ENCODE measurements at places on chromosomes 5 and 9.

DNA sequence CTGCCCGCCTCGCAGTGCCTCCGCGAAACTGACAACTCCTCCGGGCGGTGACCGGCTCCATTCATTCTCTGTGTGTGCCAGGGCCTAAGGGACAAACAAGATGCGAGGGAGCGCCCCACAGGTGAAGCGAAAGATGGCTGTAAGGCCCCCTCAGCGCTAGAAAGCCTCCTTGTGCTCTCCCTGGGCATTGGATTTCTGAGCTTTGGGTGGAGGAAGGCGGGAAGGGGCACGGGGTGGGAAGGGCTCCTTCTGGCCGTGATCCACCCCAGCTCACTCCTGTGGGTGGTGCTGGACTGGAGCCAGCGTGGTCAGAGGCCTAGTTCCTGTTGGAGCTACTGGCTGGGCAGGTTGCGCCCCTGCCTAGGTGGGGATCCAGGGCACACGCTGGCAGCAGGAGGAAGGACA is 943 bp downstream of the GALNT12 start:
- no peak for DNase-seq

GRCh38 chr9:137492464-137493363 is 33.6 kb upstream of the NSMF start:
- DNase-seq: no peak

DNA sequence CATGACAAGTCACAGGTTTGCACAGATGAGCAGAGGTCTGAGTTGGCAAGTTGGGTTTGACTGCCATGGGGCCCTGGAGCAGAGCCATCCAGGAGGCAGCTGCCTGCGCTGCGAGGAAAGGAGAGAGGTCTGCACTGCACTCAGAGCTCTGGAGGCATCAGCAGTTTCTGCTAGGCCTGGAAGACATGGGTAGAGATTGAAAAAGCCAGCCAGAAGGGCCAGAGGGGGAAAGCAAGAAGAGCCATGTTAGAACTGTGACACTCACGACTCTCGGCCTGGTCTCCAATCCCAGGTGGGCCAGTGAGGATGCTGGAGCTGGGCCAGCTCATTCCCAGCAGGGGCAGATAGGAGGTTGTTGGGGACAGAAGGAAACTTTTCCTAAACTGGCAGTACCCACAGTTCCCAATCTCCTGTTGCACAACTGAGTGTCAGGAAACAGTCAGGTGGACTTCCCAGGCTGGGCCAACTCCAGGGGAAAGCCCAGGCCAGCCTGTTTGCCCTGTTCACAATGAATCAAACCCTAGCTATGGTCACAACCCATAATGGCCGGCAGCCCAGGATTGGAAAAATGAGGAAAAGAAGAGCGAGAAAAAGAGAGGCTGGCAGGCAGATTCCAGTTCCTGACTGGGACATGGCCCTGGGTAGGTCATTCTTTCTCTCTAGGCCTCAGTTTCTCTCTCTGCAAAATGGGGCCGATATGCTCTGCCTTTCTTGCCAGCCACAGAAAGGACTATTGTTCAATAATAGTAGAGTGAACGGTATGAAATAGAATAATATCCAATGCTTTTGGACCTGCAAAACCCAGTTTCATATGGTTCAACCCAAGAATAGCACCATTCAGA is 7.8 kb upstream of the ORM1 start:
- no peak for DNase-seq

DNA sequence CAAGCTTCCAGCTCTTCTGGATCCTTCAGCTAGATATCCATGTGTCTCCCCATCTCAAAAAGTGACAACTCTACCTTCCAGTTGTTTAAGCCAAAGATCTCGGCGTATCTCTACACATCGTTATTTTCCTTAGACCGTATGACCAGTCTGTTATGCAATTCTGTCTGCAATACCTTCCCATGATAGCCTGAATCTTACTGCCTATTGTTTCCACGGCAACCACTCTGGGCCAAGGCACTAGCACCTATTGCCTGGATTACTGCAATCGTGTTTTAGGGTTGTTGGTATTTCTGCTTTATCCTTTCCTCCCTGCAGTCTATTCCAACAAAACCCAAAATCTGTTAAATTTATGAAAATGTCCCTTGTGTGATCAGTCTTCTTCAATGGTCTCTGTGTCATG is 448.4 kb downstream of the MTRR start:
- no peak for DNase-seq

DNA sequence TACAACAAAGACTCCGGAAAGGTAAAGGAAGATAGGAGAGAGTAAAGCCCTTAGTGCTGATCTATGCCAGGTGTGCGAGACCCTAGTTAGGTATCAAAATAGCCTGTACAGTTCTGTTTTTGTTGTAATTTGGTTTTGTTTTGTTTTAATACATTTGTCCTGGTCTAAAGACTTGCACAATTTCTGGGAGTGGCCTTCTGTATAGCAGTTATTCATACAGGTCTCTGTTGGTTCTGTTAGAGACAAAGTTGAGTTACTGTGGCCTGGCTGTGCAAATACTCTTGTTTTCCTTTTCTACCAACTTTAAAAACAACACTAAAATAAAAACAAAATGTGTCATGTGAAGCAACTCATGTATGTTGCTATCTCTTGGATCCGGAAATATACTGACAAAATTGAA is 163.6 kb downstream of the COMMD10 start:
- DNase-seq: no peak

- DNase-seq: no peak
Observed at GRCh38 chr5:169521366-169521983, 62.1 kb upstream of the SPDL1 start.

DNA sequence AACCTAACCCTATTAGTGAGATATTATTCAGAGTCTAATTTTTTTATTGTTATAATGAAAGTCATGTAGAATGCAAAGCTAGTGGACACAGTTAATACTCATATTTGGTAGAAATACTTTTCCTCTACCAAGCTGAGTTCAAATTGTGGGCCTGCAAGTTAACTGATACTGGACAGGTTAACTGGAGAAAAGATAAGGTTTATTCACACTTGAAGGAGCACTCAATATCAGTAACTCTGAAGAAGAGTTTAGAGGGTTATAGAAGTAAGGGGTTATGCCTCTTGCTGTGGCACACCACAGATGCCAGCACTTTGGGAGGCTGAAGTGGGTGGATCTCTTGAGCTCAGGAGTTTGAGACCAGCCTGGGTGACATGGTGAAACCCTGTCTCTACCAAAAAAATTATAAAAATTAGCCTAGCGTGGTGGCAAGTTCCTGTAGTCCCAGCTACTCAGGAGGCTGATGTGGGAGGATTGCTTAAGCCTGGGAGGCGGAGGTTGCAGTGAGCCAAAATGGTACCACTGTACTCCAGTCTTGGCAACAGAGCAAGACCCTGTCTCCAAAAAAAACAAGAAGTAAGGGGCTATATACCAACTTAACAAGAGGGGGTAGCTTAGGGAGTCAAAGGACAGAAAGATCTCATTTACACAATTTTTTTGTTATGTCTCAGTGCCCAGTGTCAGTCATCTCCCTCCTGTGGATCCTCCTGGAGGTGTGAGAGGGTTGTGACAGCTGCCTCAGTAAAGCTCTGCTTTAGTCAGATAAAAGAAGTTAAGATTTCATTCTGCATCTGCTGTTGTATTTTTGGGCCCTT is 121.2 kb upstream of the GRHPR start:
- no peak for DNase-seq

DNA sequence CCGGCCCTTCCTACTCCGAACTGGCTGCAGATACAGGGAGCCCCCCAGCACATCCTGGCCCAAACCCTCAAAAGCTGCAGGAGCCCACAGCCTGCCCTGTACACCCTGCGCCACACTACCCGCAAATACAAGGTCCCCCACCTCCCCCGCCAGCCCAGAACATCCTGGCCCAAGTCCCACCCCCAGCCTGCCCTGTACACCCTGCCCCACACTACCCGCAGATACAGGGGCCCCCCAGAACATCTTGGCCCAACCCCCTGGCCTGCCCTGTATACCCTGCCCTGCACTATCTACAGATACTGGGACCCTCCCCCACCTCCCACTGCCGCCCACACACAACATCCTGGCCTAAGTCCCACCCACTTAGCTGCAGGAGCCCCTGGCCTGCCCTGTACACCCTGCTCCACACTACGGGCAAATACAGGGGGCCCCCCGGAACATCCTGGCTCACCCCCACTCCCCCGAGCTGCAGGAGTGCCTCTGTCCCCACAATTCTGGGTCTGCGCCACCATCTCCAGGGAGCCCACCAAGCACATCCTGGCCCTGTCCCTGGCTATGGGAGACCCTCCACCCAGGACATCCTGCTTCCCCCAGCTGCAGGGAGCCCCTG is 8.3 kb downstream of the LPCAT1 start:
- no peak for DNase-seq
